ENCODE measurements at places on chromosomes 3 and 15. TPM values are rescaled to one million over a fixed set of nuclear protein-coding genes. Genes with fewer than 3 reads are reported as not detected.
A peak's percentile ranks its signal among the peaks of the same experiment; 100 is the strongest.

The C15orf62 gene
- polyA plus RNA-seq: 0.45 TPM

The TMIE gene
- not detected for polyA plus RNA-seq

The STAG1 gene
- 23.4 TPM for polyA plus RNA-seq

The DNASE1L3 gene
- polyA plus RNA-seq: 9.8 TPM

The LYZL4 gene
- not detected for polyA plus RNA-seq

The ZNF80 gene
- 0.27 TPM for polyA plus RNA-seq

The MORC1 gene
- not detected for polyA plus RNA-seq

The ACOX2 gene
- not detected for polyA plus RNA-seq

The CEP70 gene
- 2.3 TPM for polyA plus RNA-seq

The RPP25 gene
- 0.92 TPM for polyA plus RNA-seq

The GATA2 gene
- polyA plus RNA-seq: not detected

DNA sequence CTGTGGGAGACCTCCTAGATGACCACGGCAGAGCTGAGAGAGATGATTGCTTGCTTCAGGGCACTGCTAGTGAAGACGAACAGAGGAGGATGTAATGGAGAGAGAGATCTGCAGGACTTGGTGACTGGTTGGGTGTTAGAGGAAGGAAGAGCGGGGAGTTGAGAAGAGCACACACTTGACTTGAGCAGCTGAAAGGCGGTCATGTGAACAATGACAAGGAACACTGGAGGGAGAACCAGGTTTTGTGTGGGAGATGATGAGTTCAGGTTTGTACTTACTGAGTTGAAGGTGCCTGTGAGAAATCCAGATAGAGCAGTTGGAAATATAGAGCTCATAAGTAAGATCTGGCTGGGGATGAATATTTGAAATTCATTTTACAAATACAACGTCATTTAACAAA lies 40.3 kb downstream of the CDAN1 start:
- H3K27me3 ChIP-seq: no peaks in the 10 kb centered on the region
- H3K36me3 ChIP-seq: peaks cover 10% of the 10 kb centered on the region
- no peaks in the 10 kb centered on the region for H3K4me1 ChIP-seq
- no peak for DNase-seq

DNA sequence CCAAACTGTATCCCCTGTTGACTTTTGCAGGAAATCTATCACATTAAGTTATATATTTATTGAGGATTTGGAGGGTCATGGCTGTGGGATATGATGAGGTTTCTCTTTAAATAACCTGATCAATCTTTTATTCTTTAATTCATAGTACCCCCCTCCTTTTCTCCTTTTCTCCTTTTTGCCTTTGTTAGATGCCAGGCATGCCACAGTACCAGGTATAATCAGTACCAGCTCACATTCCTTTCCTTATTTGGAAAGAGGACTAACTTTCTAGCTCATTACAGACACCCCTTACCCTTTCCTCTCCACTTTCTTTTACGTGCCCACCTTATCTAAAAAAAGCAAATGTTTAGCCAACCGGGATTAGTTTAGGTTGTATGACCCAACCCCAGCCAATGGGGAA lies 326.4 kb upstream of the NAALADL2 start:
- no peak overlapping the region for H3K27ac ChIP-seq
- no peaks in the 10 kb centered on the region for H3K4me1 ChIP-seq
- H3K36me3 ChIP-seq: no peaks in the 10 kb centered on the region
- H3K27me3 ChIP-seq: no peaks in the 10 kb centered on the region

DNA sequence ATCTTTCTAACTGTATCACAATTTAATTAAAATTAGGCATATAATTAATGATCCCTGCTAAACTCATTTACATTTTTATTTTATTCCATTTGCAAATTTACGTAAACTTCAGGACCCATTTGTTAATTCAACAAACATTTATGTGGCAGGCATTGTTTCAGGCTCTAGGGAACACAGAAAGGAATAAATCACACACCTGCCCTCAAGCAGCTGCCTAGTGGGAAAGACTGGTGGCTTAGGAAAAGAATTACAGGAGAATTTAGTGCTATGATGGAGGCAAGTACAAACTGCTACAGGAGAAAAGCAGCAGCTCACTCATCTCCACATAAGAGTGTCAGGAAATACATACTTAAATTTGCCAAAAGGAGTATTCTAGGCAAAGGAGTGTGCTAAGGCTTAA lies 11.2 kb downstream of the CBLB start:
- no peaks in the 10 kb centered on the region for H3K27me3 ChIP-seq
- H3K4me3 ChIP-seq: peak overlapping the region; percentile 35
- DNase-seq: no peak
- H3K4me1 ChIP-seq: peaks cover 36% of the 10 kb centered on the region
- peaks cover 19% of the 10 kb centered on the region for H3K36me3 ChIP-seq

- DNase-seq: no peak
- no peaks in the 10 kb centered on the region for H3K36me3 ChIP-seq
- H3K4me1 ChIP-seq: no peaks in the 10 kb centered on the region
- H3K27ac ChIP-seq: no peak overlapping the region
- H3K4me3 ChIP-seq: no peak overlapping the region
Measured at GRCh38 chr3:115876876-115877614, 253.7 kb downstream of the GAP43 start.

DNA sequence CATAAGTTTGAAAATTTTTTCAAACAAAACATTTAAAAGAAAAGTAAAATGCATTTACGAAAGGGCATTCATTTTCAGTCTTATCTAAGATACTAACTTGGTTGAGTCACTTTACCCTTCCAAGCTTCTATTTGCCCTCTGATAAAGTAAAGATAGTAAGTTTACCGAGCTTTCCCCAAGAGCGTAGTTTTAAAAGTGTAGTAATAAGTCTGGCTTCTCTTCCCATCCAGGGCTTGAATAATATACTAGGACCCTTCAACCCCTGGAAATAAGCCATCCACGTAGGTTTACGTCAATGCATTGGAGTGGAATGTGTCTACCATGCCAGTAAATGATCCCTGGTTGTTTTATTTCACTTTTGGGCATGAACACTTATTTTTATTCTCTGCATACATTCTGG lies 608.3 kb downstream of the NTRK3 start:
- H3K27me3 ChIP-seq: no peaks in the 10 kb centered on the region
- no peak overlapping the region for H3K27ac ChIP-seq
- no peak overlapping the region for H3K4me3 ChIP-seq
- no peaks in the 10 kb centered on the region for H3K4me1 ChIP-seq

GRCh38 chr15:63615935-63616334 lies 18.7 kb downstream of the FBXL22 start:
- no peak overlapping the region for H3K27ac ChIP-seq
- no peak for DNase-seq

- peaks cover 4% of the 10 kb centered on the region for H3K36me3 ChIP-seq
- H3K27ac ChIP-seq: no peak overlapping the region
- H3K4me1 ChIP-seq: peaks cover 24% of the 10 kb centered on the region
- no peaks in the 10 kb centered on the region for H3K27me3 ChIP-seq
- H3K4me3 ChIP-seq: no peak overlapping the region
- DNase-seq: no peak
Measured at GRCh38 chr3:30597131-30597768, 9.2 kb upstream of the TGFBR2 start.

DNA sequence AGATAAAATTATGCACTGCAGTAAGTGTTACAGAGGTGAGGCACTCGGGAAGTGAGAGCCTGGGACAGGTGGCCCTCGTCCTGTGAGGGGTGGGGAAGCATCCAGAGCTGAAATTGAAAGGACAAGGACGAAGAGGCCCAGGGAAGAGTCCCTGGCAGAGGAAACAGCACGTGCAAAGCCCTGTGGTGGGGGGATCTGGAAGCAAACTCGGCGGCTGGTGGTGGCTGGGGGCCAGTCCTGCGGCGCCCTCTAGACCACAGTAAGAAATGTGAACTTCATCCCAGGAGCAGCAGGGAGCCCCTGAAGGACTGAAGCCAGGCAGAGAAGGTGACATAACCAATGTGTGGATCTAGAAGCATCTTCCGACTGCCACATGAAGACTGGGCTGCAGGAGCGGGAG lies 42.8 kb downstream of the GRIP2 start:
- H3K27me3 ChIP-seq: peaks cover 20% of the 10 kb centered on the region
- H3K4me3 ChIP-seq: no peak overlapping the region
- H3K36me3 ChIP-seq: no peaks in the 10 kb centered on the region
- DNase-seq: no peak
- H3K27ac ChIP-seq: no peak overlapping the region

GRCh38 chr3:56453011-56453410 lies 15.3 kb downstream of the ERC2 start:
- H3K4me3 ChIP-seq: no peak overlapping the region
- no peaks in the 10 kb centered on the region for H3K36me3 ChIP-seq
- no peak overlapping the region for H3K27ac ChIP-seq
- no peaks in the 10 kb centered on the region for H3K4me1 ChIP-seq

- H3K4me3 ChIP-seq: no peak overlapping the region
- H3K27ac ChIP-seq: no peak overlapping the region
- no peaks in the 10 kb centered on the region for H3K4me1 ChIP-seq
- DNase-seq: no peak
- H3K36me3 ChIP-seq: no peaks in the 10 kb centered on the region
Measured at GRCh38 chr15:93210995-93211394, 122.0 kb upstream of the RGMA start.

GRCh38 chr3:88369767-88370166 lies 220.0 kb downstream of the C3orf38 start:
- no peaks in the 10 kb centered on the region for H3K27me3 ChIP-seq
- H3K4me1 ChIP-seq: no peaks in the 10 kb centered on the region
- no peaks in the 10 kb centered on the region for H3K36me3 ChIP-seq
- no peak for DNase-seq
- no peak overlapping the region for H3K4me3 ChIP-seq

- no peak for DNase-seq
- no peak overlapping the region for H3K4me3 ChIP-seq
- no peaks in the 10 kb centered on the region for H3K36me3 ChIP-seq
- H3K27me3 ChIP-seq: peaks cover 20% of the 10 kb centered on the region
- no peak overlapping the region for H3K27ac ChIP-seq
- peaks cover 4% of the 10 kb centered on the region for H3K4me1 ChIP-seq
Measured at GRCh38 chr3:53616321-53616720, 121.9 kb downstream of the CACNA1D start.

- no peaks in the 10 kb centered on the region for H3K4me1 ChIP-seq
- H3K27ac ChIP-seq: no peak overlapping the region
- no peaks in the 10 kb centered on the region for H3K36me3 ChIP-seq
- no peak overlapping the region for H3K4me3 ChIP-seq
- no peaks in the 10 kb centered on the region for H3K27me3 ChIP-seq
Measured at GRCh38 chr15:48059791-48060190, 61.0 kb upstream of the SLC24A5 start.

- H3K4me1 ChIP-seq: peaks cover 76% of the 10 kb centered on the region
- no peaks in the 10 kb centered on the region for H3K27me3 ChIP-seq
- no peak overlapping the region for H3K4me3 ChIP-seq
- DNase-seq: no peak
- peak overlapping the region; percentile 15 for H3K27ac ChIP-seq
- no peaks in the 10 kb centered on the region for H3K36me3 ChIP-seq
Measured at GRCh38 chr15:59303633-59304032, 69.0 kb downstream of the MYO1E start.

- no peaks in the 10 kb centered on the region for H3K27me3 ChIP-seq
- DNase-seq: no peak
- H3K4me3 ChIP-seq: no peak overlapping the region
- peak overlapping the region; percentile 82 for H3K27ac ChIP-seq
- H3K36me3 ChIP-seq: peaks cover 19% of the 10 kb centered on the region
- peaks cover 36% of the 10 kb centered on the region for H3K4me1 ChIP-seq
Measured at GRCh38 chr3:14127516-14128161, 2.8 kb downstream of the TMEM43 start.

- H3K36me3 ChIP-seq: no peaks in the 10 kb centered on the region
- no peaks in the 10 kb centered on the region for H3K4me1 ChIP-seq
- H3K27ac ChIP-seq: no peak overlapping the region
- no peak for DNase-seq
Measured at GRCh38 chr15:87916208-87916607, 340.3 kb downstream of the NTRK3 start.

GRCh38 chr3:128282380-128283196 lies 129.3 kb downstream of the EEFSEC start:
- no peak for DNase-seq
- H3K27ac ChIP-seq: no peak overlapping the region
- H3K4me3 ChIP-seq: no peak overlapping the region
- no peaks in the 10 kb centered on the region for H3K27me3 ChIP-seq
- peaks cover 10% of the 10 kb centered on the region for H3K36me3 ChIP-seq

DNA sequence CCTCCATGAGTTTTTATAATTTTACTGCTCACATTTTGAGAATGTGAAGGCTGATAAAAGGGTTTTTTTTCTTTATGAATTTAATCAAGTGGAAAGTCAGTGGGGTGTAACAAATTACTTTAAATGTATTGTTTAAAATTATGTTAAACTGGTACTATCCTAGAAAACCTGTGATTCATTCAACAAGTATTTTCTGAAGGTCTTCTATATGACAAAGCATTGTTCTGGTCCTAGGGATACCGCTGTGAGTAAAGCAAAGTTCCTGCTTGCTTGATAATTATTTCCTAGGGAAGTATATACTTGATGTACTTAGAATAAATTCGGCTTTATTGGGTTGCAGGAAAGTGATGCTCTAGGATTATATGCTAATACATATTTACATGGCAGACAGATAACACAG lies 152.8 kb upstream of the GOLGA6L4 start:
- H3K36me3 ChIP-seq: no peaks in the 10 kb centered on the region
- DNase-seq: no peak
- H3K27ac ChIP-seq: no peak overlapping the region
- no peak overlapping the region for H3K4me3 ChIP-seq
- H3K27me3 ChIP-seq: peaks cover 62% of the 10 kb centered on the region

GRCh38 chr3:56926243-56926946 lies 124.6 kb upstream of the ARHGEF3 start:
- no peak for DNase-seq
- H3K36me3 ChIP-seq: no peaks in the 10 kb centered on the region
- no peaks in the 10 kb centered on the region for H3K27me3 ChIP-seq

DNA sequence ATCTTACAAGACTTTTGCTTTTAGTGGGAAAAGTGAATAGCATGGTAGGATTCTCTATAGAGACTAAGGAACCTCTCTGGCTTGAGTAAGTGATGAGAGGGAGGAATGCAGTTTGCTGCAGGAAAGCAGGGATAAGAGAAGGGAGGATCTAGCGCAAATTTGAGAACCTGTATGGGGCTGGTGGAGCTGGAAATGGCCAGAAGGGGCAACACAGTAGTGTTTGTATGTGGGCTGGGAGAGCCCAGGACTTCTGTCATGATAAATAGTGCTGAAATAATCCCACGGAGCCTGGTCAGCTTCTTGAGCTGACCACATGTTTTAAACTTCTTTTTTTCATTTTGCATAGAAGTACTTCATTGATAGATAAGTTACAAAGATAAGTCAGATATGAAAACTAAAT lies 11.2 kb upstream of the SHC4 start:
- no peaks in the 10 kb centered on the region for H3K36me3 ChIP-seq
- no peak overlapping the region for H3K27ac ChIP-seq
- H3K4me3 ChIP-seq: no peak overlapping the region

DNA sequence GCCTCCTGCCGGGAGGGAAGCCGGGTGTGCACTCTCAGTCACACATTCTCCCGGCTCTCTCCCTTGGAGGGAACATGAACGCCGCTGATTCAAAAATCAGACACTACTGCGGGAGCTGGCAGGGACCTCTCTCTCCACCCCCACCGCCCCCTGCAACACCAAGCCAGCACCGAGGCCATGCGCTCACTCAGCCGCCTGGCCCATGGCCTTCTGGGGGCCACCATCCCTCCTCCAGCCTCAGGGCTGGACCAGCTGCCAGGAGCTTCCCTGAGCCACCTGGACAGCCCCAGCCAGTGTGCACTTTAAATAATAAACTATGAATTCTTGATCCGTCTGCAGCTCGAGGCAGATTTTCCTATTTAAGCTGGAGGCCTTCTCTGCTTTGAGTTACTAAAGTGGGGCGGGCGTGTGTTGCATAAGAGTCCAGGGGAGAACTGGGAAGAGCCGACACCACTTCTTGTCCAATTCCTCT lies 30.6 kb downstream of the ADAMTS17 start:
- no peak for DNase-seq
- no peaks in the 10 kb centered on the region for H3K36me3 ChIP-seq
- no peak overlapping the region for H3K27ac ChIP-seq
- H3K27me3 ChIP-seq: peaks cover 18% of the 10 kb centered on the region
- H3K4me3 ChIP-seq: no peak overlapping the region

Data from naive B cell (primary cell).